Activated CD4-positive, alpha-beta T cell treated with anti-CD3 and anti-CD28 coated beads for 4 hours (primary cell): ENCODE measurements at places on chromosomes 16 and 17.

- no peak for DNase-seq
Measured at GRCh38 chr16:1432388-1433262, 1.7 kb downstream of the PERCC1 start.

- no peak for DNase-seq
Measured at GRCh38 chr16:64711596-64711995, 410.3 kb downstream of the CDH11 start.

DNA sequence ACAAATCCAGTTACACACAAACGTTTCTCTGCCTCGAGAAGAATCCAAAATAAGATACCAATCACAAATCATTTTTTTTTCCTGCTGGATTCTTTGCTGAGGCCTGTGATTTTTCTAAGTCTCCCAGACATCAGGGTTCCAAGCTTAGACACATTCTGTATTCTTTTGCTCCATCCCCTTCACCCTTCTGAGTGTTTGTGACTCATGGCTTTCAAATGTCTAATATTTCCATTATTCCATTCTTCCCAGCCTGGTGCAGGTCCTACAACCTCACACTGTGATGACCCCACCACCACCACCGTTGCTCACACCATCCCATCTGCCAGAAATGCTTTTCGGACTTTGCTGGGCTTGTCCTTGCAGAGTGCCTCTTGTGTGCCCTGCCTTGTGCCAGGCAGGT lies 480.1 kb downstream of the SOX9 start:
- no peak for DNase-seq

GRCh38 chr16:16149710-16150116 lies 73.6 kb downstream of the ABCC6 start:
- no peak for DNase-seq

DNA sequence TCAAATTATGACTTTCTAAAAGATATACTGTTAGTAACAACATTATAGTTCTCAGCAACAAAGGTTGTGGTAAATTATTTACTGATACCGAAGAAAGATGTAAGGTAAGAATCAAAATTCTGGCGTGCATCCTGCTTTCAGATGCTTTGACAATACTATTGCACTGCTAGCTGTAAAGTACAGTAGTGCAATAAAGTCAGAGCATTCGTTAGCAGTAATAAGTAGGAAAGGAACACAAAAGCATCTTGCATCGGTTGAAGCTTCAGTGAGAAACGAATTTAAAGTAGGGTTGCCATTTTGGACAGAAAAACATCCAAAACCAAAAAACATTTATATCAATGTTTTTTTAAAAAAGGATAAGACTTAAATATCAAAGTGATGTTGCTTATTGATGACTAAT lies 4.0 kb downstream of the SKA2 start:
- no peak for DNase-seq
